ENCODE measurements at places on chromosomes 5 and 9. TPM values are rescaled to one million over a fixed set of nuclear protein-coding genes. Genes with fewer than 3 reads are reported as not detected.

DNA sequence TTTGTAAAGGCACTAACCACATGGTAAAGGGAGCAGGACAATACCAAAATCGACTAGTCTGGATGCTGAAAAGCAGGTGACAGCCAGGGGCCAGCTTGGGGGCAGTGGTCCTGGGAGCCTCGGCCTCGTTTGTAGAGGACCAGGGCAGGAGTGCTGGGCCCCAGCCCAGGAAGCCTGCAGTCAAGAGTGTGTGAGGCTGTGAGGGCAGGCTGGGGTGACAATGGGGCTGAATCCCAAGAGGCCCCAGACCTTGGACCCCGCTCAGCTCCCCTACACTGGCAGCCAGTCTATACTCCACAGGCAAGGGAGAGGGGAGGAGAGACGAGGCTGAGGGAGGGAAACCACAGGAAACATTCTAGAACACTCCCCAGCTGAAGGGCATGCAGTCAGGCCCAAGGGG, 2.6 kb upstream of the INPP5E start:
- no peak for DNase-seq

SLC27A6 gene
- 0.38 TPM for total RNA-seq

PCDHA12 gene
- not detected for total RNA-seq

BRIX1 gene
- total RNA-seq: 19.8 TPM

- DNase-seq: no peak
Observed at GRCh38 chr5:128213340-128213739, 129.8 kb downstream of the SLC12A2 start.

ZFP37 gene
- total RNA-seq: 1.1 TPM

DNA sequence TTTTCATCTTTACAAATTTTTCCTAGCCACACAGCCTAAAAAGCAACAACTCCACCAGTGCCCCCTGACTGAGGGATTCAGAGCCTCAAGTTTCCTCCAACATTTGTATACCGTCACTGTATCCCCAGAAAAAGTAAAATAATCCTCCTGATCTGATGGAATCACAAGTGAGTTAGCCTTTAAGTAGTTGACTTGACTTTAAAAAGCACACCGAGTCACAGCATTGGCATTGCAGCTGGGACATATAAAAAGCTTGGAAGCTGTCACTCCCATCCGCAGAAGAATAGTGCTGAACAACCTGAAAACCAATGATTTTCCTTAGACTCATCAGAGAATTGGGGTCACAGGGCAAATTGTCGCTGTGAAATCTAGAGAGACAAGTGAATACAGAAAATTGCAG, 41.6 kb upstream of the FBN2 start:
- no peak for DNase-seq

- DNase-seq: no peak
Observed at GRCh38 chr9:108516391-108516790, 339.4 kb downstream of the ACTL7B start.

GRCh38 chr5:124706729-124707361, 39.6 kb downstream of the ZNF608 start:
- DNase-seq: no peak
